ENCODE measurements at places on chromosomes 16 and 17. TPM values are rescaled to one million over a fixed set of nuclear protein-coding genes. Genes with fewer than 3 reads are reported as not detected.
A peak's percentile ranks its signal among the peaks of the same experiment; 100 is the strongest.

DNA sequence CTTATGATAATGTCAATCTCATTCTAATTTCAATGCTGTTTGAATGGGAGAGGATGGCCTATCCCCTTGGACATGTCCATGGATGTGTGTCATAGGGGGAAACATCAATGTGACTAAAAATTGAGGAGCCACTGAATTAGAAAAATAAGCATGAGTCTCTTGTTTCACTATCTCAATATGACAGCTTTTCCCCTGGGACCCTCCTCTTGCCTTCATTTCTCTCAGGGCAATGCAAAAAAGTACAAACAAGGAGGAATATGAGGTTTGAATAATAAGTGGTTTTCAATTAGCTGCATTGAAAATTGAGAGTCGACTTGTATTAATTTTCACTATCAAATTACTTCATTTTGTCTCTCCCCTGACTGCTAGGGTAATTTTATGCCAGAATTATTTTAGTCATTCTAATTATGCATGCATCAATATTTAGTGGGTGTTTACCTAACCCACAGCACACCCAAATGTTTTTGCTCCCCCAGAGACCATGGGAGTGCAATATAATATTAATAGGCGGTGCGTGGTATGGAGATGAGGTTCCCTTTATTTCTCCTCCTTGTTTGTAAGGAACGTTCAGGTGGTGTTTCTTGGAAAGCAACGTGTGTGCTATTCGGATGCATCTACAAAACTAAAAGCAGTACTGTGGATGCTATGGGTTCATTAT, 6.8 kb upstream of the SDR42E1 start:
- H3K27me3 ChIP-seq, result no peaks in the 10 kb centered on the region
- DNase-seq, result no peak
- H3K36me3 ChIP-seq, result no peaks in the 10 kb centered on the region
- H3K4me1 ChIP-seq, result no peaks in the 10 kb centered on the region
- H3K27ac ChIP-seq, result no peak overlapping the region

MEFV gene
- total RNA-seq, result 2.5 TPM

DNA sequence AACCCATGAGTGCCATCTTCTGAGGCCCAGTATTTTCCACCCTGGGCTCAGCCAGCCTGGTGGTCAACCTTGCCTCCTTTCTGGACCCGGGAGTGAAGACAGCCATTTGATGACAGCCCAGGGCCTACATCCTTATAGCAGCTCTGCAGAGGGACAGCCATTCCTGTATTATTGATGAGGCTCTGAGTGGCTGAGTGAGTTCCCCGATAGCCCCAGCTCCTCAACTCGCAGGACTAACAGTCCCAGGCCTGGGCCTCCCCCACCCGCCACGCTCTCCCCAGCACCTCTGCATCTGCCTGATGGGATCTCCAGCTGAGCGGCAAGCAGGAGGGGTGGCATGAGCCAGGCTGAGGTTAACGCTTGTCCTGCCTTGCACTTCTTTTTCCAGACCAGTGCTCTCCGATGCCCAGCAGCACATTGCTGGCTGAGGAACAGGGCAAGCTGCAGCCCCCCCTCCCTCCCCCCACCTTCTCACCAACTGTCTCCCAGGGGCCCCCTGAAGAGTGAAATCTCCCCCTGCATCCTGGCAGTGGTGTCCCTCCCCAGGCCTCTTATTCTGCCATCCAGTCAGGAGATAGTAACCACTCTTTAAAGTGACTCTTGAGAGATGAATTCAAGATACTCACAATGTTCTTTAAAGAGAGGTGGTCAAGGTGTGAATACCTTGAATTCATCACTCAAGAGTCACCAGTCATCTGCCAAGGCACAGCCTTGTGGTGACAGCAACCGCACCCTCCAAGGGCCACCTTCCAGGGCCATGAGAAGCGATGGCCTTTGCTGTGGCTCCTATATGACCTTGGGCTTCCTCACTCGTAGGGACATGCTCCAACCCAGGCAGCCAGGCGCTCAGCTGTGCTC, 23.5 kb downstream of the CACNG5 start:
- H3K4me3 ChIP-seq, result no peak overlapping the region
- no peaks in the 10 kb centered on the region for H3K36me3 ChIP-seq
- DNase-seq, result no peak
- H3K27me3 ChIP-seq, result no peaks in the 10 kb centered on the region

DNA sequence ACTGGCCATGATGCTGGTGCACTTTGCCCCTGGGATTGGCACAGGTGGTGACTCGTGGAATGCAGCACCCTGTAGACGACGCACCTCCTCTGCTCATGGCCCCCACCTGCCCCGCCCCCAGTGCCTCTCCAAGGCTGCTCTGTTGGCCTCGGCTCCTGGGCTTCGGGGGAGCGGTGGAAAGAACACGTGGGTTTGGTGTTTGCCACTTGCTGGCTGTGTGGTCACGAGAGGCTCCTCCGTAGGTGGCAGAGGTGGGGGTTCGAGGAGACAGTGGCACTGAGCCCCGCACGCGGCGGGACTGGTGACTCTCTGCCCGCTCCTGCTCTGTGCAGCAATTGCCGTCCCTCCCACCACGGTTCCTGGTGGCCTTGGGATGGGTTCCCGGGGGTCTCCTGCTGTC, 82.8 kb upstream of the ZNF750 start:
- peak; percentile 59 for DNase-seq
- no peak overlapping the region for H3K4me3 ChIP-seq
- H3K36me3 ChIP-seq, result peaks cover 34% of the 10 kb centered on the region
- no peaks in the 10 kb centered on the region for H3K4me1 ChIP-seq

DNA sequence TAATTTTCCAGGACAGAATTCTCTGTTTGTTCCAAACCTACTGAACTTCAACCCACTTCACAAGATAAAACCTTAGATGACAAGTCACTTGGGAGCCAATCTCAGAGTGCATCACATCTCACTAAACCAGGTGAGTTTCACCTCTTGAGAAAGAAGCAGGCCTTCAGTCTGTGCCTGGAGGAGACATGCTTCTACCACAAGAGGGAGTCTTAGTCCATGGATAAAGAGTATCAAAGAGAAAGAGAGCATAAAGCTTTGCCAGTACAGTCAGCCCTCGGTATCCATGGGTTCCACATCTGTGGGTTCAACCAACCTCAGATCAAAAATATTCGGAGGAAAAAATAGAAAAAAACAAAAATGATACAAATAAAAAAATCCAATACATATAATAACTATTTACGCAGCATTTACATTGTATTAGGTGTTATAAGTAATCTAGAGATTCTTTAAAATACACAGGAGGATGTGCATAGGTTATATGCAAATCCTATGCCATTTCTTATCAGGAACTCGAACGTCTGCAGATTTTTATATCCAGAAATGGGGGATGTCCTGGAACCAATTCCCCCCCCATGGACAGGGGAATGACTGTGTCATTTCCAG, 37.7 kb downstream of the DUSP14 start:
- no peak for DNase-seq
- H3K27me3 ChIP-seq, result no peaks in the 10 kb centered on the region
- H3K4me1 ChIP-seq, result no peaks in the 10 kb centered on the region
- H3K4me3 ChIP-seq, result no peak overlapping the region
- H3K36me3 ChIP-seq, result peaks cover 62% of the 10 kb centered on the region

ATP2A1 gene
- total RNA-seq, result not detected
